ENCODE measurements at places on chromosomes 7 and 10. TPM values are rescaled to one million over a fixed set of nuclear protein-coding genes. Genes with fewer than 3 reads are reported as not detected.

CTAGE6 gene
- total RNA-seq: 0.88 TPM

SLC16A9 gene
- 1.5 TPM for total RNA-seq

GTF2IRD1 gene
- total RNA-seq: 13.6 TPM

PRPS1L1 gene
- total RNA-seq: not detected

Measured in glomerular endothelial cell (primary cell).